ENCODE measurements at places on chromosomes 13 and 19. TPM values are rescaled to one million over a fixed set of nuclear protein-coding genes. Genes with fewer than 3 reads are reported as not detected.

DNA sequence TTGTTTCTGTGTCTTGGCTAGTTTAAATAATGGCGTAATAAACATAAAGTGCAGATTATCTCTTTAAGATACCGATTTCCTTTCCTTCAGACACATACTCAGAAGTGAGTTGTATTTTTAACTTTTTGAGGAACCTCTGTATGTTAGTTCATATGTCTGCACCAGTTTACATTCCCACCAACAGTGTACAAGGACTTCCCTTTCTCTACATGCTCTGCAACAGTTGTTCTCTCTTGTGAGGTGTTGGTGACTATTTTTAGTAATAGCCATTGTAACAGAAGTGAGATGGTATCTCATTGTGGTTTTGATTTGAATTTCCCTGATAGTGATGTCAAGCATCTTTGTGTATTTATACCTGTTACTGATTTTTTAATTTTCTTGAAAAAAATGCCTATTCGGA, 418.6 kb downstream of the UQCRFS1 start:
- DNase-seq, result no peak

GRCh38 chr13:73715114-73715910, 418.9 kb downstream of the KLF12 start:
- peak; percentile 71 for DNase-seq

CBY2 gene
- total RNA-seq, result 0.64 TPM

CILP2 gene
- 0.09 TPM for total RNA-seq

GFY gene
- total RNA-seq, result not detected

CLDN10 gene
- total RNA-seq, result not detected

Data from CD4-positive, alpha-beta memory T cell (primary cell).